ENCODE measurements at places on chromosomes 4 and X.

DNA sequence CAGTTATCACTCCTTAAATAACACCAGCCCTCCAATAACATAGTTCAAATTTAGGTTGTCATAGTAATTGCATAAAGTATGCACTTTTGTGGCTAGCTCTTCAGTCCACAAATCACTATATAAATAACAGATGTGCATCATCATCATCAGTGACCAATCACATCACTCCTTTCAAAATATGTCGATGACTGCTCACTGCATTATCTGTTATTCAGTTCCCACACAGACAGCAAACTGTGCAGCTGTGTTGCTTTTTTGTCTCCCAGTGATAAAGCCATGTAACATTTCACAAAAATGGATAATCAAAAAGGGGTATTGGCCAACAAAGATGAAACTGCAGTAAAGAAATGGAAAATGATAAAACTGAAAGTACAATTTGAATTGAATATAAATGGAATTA lies 205.4 kb downstream of the DCLK2 start:
- DNase-seq = no peak

DNA sequence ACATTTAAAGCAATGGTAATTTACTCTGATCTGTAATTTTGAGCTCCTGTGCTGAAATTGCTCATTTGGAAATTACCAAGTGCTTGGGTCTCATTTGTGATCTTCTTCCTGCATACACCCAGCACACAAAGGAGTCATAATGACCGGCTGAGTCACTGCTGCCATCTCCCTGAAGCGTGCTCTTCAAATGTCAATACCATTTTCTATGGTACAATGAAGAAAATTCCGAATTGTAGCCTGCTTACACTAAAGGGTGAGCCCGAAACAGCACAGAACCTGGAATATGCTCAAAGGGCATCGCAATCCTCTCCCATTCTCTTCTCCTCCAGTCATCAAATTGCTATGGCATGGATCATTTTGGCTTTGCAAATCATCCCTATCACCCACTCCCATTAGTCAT lies 140.5 kb downstream of the GRIA3 start:
- no peak for DNase-seq

- no peak for DNase-seq
Measured at GRCh38 chrX:134948333-134949241, 42.2 kb upstream of the SMIM10 start.

- no peak for DNase-seq
Measured at GRCh38 chrX:65596270-65597034, 61.9 kb upstream of the LAS1L start.

- DNase-seq = no peak
Measured at GRCh38 chrX:2610246-2611170, 80.6 kb upstream of the CD99 start.

GRCh38 chr4:91087743-91088142 lies 960.5 kb downstream of the CCSER1 start:
- DNase-seq = no peak

DNA sequence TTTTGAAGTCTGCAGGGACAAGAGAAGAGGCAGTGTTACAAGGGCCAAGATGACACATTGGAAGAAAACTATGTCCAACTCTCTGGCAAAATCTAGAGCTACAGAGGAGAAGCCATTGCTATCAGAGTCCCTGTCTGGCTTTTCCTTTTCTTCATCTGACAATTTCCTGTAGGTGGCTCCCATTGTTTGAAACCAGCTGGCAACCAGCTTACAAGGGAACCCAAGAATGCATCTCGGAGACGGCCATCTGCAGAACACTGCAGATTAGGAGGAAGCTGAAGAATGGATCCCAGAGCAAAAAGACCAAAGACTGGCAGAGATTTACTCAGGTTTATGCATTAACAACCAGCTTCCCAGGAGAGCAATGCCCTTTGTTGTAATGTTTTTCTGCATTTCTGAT lies 216.2 kb upstream of the CTSO start:
- DNase-seq = no peak

DNA sequence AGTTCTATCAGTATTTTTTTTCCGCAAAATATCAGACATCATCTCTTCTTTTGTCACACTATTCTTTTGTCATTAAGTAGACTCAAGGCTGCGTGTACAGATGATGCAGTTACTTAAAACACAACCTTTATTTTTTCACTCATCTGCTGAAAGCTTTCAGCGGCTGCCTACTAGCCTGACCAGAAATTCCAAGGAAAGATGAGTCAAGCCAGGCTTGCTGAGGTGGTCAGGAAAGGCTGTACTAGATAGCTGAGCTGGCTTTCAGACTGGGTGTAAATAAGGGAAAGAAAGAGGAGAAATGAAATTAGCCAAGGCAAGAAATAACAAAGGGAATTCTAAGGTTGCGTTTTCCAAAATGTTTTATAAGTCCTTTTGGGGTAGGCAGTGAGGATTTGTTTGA lies 17.9 kb downstream of the STK26 start:
- no peak for DNase-seq

GRCh38 chr4:153207567-153207966 lies 3.3 kb downstream of the TRIM2 start:
- DNase-seq = no peak

- DNase-seq = no peak
Measured at GRCh38 chr4:127782025-127782274, 172 bp upstream of the HSPA4L start.

- no peak for DNase-seq
Measured at GRCh38 chr4:118883861-118884260, 4.8 kb upstream of the SYNPO2 start.

DNA sequence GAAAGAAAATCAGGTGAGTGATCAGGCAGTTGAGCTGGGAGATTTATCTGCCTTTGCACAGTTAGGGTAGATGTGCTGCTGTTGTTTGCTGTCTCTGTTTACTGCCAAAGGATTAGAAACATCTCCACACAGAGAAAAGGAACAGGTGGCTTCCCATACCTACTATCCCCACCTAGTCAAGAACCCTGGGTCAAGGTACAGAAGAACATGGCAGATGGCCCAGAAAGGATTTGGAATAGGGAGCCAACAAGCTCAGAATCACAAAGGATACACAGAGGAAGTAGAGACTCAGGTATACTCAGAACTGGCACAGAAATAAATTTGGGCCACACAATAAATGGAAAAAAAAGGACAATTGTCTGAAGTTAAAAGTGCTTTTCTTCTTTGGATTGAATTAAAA lies 64.3 kb downstream of the TIGD2 start:
- no peak for DNase-seq

- no peak for DNase-seq
Measured at GRCh38 chr4:89929425-89930159, 34.9 kb downstream of the MMRN1 start.

GRCh38 chr4:6448476-6449170 lies 23.8 kb downstream of the PPP2R2C start:
- DNase-seq = no peak

- no peak for DNase-seq
Measured at GRCh38 chr4:141645611-141646340, 9.4 kb downstream of the IL15 start.

- no peak for DNase-seq
Measured at GRCh38 chrX:13369256-13370030, 49.6 kb upstream of the ATXN3L start.

- no peak for DNase-seq
Measured at GRCh38 chrX:9379697-9380551, 84.9 kb upstream of the TBL1X start.

DNA sequence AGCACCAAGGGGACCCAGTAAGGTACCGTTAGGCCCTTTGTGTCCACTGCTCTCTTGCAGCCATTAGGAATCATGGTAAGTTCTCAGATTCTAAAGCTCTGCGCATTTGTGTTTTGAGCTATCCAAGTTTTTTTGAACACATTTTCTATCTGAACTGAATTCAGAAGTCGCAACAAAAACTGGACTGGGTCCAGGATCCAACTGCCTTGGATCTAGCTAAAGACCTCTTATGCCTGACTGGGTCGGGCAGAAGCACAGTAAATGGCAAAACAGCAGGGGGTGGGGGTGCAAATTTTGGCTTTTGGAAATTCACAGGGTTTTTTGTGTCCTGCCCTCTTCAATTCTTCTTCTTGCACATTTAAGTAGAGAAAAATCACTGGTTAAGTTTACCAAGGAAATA lies 30.0 kb downstream of the RCHY1 start:
- DNase-seq = no peak

DNA sequence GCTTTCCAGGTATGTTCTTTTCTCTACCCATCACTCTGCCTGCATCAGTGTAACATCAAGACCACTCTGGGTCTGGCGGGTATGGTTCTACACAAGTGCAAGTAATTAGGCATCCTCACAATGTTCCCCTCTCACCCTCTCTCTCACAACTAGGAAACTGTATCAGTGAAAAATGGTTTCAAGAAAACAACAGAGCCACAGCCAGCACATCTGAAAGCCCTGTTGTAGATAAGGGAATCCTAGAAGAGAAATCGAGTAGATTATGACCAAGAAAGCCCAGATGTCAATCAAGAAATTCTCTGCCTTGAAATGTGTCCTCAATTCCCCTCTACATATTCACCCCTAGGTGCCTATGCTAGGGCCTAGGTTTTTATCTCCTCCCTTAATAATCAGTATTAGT lies 281.3 kb upstream of the ANKRD50 start:
- no peak for DNase-seq

DNA sequence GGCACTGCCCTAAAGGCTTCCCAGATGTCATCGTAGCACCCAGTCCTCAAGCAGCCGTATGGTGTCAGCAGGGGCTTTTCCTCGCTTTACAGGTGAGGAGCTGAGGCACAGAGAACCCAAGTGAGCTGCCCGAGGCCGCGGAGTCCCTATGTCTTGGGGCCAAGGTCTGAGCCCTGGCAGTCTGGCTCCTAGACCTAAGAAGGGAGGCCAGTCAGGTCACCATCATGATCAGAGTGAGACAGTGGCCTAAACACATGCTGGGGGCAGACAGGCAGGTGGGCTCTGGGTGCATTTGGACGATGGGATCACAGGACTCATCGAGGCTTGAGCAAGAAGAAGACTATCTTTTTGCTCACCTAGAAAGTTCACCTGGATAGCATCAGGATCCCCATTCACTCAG lies 94.9 kb downstream of the WFS1 start:
- DNase-seq = no peak

DNA sequence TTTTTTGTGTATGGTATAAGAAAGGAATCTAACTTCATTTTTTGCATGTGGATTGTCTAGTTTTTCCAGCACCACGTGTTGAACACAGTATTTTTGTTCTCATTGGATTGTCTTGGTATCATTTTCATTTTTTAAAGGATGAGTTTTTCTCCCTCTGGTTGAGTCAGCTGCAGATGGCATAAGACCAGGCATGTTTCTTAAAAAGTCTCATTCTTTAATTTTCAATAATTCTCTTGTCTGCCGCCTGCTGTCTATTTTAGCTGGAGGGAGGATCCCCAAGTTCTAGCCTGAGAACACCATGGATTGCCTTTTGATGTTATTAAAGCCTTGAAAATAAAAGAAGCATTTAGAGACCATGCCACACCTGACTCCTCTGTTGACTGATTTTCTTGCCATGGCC lies 263.8 kb downstream of the ARHGAP24 start:
- DNase-seq = no peak

- no peak for DNase-seq
Measured at GRCh38 chr4:153151535-153152455, 52.4 kb upstream of the TRIM2 start.

- DNase-seq = no peak
Measured at GRCh38 chr4:71293705-71294104, 45.1 kb upstream of the SLC4A4 start.

GRCh38 chr4:156941940-156942548 lies 29.6 kb downstream of the PDGFC start:
- no peak for DNase-seq

DNA sequence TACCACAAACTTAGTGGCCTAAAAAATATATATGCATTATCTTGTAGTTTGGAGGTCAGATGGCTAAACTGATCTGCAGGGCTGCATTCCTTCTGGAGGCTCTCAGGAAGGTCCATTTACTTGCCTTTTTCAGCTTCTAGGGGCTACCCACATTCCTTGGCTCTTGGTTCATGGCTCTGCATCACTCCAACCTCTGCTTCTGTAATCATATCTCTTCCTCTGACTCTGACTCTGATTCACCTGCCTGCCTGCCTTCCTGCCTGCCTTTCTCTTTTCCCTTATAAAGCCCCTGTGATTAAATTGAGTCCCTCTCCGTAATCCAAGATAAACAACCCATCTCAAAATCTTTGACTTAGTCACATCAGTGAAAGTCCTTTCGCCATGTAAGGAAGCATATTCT lies 25.0 kb upstream of the FRMPD4 start:
- no peak for DNase-seq

- DNase-seq = no peak
Measured at GRCh38 chr4:78150543-78150864, 93.4 kb downstream of the FRAS1 start.

DNA sequence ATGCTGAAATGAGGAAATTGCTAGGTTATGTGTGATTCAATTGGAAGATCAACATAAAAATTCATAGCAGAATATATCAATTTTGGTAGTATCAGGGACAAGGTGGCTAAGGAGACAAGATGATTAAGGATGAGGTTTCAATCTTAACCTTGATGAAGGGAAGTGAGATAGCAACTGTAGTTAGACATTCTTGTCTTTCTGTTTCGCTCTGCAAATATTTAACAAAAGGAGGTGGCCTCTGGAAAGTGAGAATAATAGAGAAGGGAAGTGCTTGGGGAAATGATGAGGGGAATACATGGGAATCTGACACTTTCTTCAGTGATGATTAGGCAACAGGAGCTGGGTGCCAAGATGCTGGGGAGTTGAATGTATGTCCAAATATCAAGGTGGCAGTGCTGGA lies 337.1 kb upstream of the PUDP start:
- no peak for DNase-seq

DNA sequence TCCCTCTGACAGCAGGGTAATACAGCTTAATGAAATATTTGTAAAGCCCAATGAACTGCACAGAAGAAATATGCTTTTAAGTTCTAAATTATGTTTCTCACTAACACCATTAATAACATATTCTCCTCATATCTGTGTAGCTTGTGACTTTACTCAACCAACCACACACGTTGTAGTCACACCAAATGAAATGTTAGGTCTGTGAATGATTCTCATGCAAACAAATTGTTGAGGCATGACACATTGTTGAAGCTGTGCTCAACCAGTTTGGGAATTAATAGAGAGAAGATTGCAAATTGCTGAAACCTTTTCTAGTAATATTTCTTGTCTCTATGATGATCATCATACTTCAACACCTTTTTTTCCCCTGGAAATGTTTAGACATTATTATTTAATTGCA lies 645.9 kb downstream of the PCDH7 start:
- DNase-seq = no peak

GRCh38 chr4:146071390-146071789 lies 104.1 kb upstream of the LSM6 start:
- no peak for DNase-seq

All from activated CD8-positive, alpha-beta memory T cell treated with anti-CD3 and anti-CD28 coated beads for 1 hour (primary cell).